ENCODE measurements at places on chromosomes 7 and 10. TPM values are rescaled to one million over a fixed set of nuclear protein-coding genes. Genes with fewer than 3 reads are reported as not detected.

- no peak for DNase-seq
Observed at GRCh38 chr10:124484031-124484430, 22.4 kb downstream of the LHPP start.

DNA sequence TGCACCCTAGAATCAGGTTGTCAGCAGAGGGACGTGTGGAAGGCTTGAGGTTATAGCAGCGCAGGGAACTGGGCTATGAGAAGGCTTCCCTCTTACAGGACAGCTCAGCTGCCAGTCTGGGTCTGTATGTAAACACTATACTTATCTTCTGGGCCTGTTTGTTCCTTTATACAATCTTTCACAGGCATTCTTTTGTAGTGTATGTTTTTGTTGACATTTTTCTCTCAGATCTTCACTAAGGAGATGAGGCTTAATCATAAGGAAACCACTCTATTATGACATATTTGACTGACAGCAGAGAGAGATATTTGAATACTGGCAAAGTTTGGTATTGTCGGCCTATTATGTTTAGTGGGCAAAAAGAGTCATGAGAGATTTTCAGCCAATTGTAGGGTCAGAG is 929 bp downstream of the GBF1 start:
- DNase-seq = no peak

DNA sequence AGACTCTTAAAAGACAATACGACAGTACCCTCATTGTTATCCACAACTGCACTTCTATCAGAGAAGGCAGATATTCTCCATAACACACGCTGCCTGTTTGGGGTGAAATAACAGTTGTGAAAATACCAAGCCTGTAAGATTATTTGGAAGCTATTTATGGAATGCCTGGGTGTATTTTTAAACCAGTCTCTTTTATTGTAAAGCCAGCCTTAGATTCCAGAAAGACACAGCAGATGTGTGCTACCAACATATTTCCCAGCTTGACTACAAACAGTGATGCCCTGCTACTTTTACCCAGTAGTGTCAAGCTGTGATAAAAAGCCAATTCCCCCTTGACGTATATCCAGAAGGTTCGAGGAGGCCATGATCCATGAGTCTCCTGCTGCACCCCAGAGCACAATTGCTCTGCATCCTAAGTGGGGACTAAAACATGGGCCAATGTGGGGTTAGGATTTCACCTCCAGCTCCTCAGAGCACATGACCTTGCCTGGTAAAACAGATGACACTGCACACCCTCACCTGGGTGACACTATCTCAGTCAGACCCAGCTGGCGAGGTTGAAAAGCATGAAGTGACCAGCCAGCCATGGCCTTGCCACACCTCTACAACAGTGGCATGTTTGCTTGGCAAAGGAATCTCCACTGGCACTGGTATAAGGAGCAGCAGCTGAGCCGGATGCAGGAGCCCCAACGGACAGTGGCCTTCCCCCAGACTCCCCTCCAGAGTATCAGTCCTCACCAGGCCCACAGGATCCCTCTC is 62.2 kb downstream of the GFRA1 start:
- DNase-seq = no peak

The ZPBP gene
- polyA plus RNA-seq = 0.28 TPM

The PRPS1L1 gene
- not detected for polyA plus RNA-seq

The NOS3 gene
- polyA plus RNA-seq = 4.9 TPM

The ITIH5 gene
- not detected for polyA plus RNA-seq

All from immature natural killer cell (primary cell).